ENCODE measurements at places on chromosomes 6 and 20. TPM values are rescaled to one million over a fixed set of nuclear protein-coding genes. Genes with fewer than 3 reads are reported as not detected.

Gene CAPN11
- not detected for total RNA-seq

Gene OPN5
- total RNA-seq, result not detected

Gene CALHM4
- not detected for total RNA-seq

Gene HLA-G
- total RNA-seq, result 7.7 TPM

Gene CDH26
- total RNA-seq, result 2.0 TPM

Gene DNAH8
- total RNA-seq, result 0.10 TPM

Gene CALHM6
- total RNA-seq, result 7.9 TPM

- no peak for DNase-seq
These were observed 55.6 kb downstream of the SLC22A1 start for GRCh38 chr6:160177220-160177619.

- peak; percentile 42 for DNase-seq
These were observed 44.2 kb upstream of the SUPT3H start for GRCh38 chr6:45421709-45422502.

- no peak for DNase-seq
These were observed 510.7 kb upstream of the SULF2 start for GRCh38 chr20:48295966-48296421.

DNA sequence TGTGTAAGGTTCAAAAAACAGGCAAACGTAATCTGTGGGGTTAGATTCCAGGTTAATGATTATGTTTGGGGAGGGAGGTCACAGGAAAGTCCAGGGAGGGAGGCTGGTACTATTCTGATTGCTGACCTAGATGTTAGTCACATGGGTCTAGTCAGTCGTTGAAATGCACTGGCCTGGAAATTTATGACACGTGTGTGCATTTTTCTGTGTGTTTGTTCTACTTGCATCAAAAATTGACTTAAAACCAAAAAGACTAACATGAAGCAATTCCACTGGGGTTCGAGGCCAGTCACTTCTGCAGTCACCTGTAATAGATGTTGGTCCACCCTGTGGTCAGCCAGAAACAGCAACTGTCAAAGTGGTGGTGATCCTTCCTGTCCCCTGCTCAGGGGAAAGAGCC is 104.2 kb upstream of the MLN start:
- DNase-seq, result no peak

DNA sequence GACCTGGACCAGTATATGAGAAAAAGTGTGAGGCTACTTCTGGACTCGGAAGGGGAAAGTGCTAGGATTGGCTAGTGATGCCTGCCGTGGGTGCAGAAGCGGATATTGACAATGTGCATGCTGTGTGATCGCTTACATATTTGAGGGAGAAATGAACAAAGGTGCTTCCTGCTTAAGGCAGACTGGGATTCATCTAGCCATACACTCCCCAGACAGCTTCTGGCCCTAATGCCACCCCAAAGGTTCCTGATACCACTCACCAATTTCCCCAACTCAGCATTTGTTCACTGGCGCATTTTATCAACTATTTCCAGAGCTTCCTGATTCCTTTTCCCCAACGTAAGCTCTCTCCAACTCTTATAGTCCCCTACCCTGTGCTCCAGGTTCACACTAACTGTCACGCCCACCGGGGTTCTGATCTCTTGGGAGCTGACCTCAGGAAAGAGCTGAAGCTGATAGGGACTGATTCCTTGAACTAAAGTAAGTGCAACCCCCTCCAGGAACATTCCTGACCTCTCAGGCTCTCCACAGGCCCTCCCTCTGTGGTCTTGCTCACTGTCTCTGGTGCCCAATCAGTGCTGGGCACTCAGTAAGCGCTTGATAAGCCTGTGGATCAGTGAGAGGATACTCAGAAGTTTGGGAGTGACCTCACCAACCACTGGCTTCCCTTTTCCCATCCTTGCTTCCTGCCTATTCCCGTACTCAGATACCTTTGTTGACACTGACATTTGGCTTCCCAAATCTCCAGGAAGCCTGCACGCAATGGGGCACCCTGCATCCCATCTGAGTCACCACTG is 73.3 kb downstream of the MRPL14 start:
- no peak for DNase-seq

- DNase-seq, result no peak
These were observed 10.5 kb upstream of the HUS1B start for GRCh38 chr6:667253-667927.

- DNase-seq, result no peak
These were observed 38.4 kb downstream of the WDR27 start for GRCh38 chr6:169663468-169663867.

GRCh38 chr20:41051009-41051825 is 22.6 kb downstream of the TOP1 start:
- DNase-seq, result no peak

- DNase-seq, result no peak
These were observed 559.8 kb downstream of the QKI start for GRCh38 chr6:163974322-163974721.

DNA sequence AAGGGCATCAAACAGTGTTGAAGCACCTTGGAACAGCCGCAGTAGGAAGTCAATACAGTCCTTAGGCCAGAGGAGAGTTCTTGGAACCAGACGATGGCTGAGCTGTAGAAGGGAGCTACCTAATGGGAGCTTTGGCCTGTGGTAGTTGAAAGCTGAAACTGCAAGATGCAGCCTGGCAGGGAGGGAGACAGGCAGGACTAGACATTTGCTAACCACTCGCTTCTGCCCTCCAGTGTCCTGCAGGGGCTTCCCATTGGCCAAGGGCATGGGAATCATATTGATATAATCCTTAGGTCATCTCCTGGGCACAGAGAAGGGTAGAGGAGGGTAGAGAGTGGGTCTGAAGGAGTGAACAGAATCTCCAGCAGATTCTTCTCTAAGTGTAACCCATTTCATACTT is 60.4 kb downstream of the TPD52L1 start:
- no peak for DNase-seq

DNA sequence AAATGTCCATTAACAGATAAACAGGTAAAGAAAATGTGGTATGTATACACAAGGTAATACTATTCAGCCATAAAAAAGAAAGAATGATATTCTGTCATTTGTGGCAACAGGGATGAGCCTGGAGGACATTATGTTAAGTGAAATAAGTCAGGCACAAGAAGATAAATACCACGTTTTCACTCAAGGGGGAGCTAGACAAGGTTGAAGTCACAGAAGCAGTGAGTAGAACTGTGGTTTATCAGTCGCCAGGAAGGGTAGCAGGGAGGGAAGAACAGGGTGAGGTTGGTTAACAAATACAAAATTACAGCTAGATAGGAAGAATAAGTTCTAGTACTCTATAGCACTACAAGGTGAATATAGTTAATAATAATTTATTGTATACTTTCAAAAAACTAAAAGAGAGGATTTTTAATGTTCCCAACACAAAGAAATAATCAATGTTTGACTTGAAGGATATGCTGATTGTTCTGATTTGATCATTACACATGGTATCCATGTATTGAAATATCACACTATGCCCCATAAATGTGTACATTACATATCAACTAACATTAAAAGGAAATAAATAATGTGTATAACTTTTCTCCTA is 21.1 kb downstream of the RTN4IP1 start:
- no peak for DNase-seq

- no peak for DNase-seq
These were observed 166.6 kb upstream of the TAB2 start for GRCh38 chr6:149150801-149151398.

DNA sequence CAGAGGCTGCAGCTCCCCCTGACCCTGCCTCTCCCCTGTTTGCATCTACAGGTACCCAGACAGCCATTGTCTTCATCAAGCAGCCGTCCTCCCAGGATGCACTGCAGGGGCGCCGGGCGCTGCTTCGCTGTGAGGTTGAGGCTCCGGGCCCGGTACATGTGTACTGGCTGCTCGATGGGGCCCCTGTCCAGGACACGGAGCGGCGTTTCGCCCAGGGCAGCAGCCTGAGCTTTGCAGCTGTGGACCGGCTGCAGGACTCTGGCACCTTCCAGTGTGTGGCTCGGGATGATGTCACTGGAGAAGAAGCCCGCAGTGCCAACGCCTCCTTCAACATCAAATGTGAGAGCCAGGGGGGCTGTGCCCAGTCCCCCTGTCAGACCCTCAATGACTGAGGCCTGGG is 42.1 kb upstream of the SRF start:
- DNase-seq, result no peak

DNA sequence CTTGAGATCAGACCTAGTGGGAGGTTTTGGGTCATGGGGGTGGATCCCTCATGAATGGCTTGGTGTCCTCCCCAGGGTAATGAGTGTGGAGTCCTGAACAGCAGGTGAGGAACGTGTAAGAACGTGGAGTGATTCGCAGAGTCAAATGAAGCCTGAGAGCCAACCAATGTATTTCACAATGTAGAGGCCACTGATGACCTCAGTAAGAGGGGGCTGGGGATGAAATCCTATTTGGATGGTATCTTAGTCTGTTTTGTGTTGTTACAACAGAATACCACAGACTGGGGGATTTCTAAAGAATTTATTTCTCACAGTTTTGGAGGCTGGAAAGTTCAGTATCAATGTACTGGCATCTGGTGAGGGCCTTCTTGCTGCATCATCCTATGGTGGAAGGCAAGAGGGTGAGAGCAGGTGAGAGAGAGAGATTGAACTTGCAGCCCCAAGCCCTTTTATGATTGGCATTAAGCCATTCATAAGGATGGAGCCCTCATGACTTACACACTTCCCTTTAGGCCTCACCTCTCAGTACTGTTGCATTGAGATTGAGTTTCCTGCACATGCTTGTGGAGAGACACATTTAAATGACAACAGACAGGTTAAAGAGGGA is 47.3 kb upstream of the HIVEP1 start:
- DNase-seq, result no peak

DNA sequence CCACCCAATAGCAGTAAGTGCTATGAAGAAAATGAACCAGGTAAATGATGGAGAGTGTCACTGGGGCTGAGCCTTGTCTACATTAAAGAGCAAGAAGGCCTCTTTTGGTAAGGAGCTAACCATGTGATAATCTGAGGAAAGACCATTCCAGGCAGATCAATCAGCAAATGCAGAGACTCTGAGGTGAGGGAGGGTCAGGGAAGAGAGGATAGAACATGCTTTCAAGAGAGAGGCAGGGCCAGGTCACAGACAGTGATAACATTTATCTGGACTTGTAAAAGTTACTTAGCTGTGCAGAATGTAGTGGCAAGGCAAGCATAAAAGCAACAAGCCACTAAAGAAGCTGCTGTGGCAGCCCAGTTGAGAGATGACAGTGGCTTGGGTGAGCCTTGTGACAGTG is 197.3 kb downstream of the TASP1 start:
- DNase-seq, result no peak

All from natural killer cell (primary cell).